Activated CD8-positive, alpha-beta memory T cell treated with anti-CD3 and anti-CD28 coated beads for 48 hours (primary cell): ENCODE measurements at places on chromosomes 3 and 15.

- DNase-seq: no peak
These were observed 542.6 kb downstream of the TUSC7 start for GRCh38 chr3:117252208-117252607.

- DNase-seq: no peak
These were observed 46.6 kb downstream of the APH1B start for GRCh38 chr15:63323798-63324563.

GRCh38 chr3:159263750-159264553 is 462.1 kb downstream of the MFSD1 start:
- DNase-seq: no peak

GRCh38 chr3:169666076-169666375 is 2.5 kb upstream of the MECOM start:
- DNase-seq: no peak

DNA sequence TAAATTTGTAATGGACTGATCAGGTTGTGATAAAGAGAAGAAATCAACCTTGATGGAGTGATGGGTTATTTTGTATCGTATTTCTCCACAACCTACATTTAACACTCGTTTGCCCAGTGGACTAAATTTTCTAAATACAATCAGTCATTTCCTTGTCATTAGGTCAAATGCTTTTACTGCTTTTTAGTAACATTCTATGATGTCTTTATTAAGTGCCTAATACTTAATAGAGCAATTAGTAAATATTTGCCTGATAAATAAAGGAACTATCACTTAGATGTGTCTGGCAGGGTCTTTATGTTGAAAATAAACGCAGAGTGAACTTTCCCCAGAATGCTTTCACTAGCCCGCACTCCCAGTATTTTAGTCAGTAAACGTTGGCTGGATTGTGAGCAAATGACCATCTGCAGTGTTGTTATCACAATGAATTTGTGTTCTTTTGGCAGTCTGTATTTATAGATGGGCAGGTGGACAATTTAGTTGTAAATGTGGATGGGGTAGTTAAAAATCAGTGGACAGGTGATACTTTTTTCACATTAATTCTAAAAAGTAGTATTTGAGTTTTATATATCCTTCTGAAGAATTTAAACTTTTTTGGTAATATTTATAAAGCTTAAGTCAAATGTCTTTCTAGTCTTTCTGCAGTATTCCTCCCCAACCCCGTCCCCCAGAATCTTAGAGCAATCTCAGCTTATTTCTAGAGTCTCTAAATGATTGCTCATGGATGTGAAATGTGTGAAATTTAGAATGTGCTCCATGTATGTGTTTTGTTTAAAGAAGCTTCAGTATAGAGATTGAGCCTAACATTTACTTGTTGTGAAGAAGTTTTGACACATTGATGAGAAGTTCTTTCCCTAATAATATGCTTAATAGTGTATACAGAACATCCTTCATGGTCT is 4.9 kb downstream of the USP3 start:
- DNase-seq: no peak

- DNase-seq: no peak
These were observed 444.8 kb upstream of the GRM7 start for GRCh38 chr3:6416049-6416661.

GRCh38 chr3:109375975-109376374 is 38.6 kb upstream of the DPPA4 start:
- no peak for DNase-seq

GRCh38 chr3:64686446-64686908 is 1.3 kb downstream of the ADAMTS9 start:
- DNase-seq: no peak

GRCh38 chr3:151443583-151443982 is 17.3 kb downstream of the IGSF10 start:
- no peak for DNase-seq

DNA sequence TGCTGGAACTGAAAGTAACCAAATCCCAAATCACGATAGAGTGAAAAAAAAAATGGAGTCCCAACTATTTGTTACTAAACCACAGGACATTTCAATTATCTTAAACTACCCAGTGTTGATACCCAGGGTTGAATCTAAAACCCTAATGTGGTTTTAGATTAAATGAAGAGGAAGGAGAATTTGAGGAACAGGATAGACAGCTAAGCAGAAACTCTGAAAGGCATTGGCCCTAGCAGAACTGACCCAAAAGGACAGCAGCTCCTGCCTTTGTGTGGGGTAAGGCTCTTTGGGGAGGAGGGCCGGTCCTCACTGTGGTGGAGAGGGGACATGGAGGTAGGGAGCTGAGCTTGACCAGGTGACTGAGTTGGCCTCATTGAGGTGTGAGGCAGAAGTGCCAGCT is 30.7 kb upstream of the SNRK start:
- no peak for DNase-seq

DNA sequence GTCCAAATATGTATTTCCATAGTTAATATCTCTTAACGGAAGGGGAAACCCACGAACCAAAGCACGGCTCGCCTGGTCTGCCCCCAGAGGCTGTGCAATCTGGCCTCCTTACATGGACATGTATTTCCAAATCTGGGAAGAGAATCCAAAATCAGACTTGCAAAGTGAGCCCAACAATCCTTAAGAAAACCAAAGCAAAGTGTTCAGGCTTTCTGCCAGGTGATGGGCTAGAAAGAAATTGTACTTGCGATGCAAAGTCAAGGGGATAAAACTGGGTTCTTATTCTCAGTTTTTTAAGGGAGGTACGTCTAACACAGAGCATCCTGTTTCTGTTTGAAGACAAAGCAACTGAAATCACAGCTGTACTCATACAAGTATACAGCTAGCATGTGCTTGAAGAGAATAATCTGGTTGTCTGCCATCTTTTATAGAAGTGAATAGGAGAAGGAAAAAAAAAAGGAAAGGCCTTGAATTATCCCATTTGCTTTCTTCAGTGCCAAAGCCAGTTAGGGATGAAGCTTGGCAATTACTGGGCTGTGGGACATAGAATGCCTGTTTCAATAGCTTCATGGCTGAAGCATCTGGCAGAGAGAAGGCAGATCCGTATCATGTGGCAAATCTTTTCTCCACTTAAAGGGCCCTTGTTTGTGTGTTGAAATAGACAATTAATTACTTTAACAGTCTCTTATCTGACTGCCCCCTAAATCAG is 48.4 kb downstream of the LRIG1 start:
- DNase-seq: no peak

DNA sequence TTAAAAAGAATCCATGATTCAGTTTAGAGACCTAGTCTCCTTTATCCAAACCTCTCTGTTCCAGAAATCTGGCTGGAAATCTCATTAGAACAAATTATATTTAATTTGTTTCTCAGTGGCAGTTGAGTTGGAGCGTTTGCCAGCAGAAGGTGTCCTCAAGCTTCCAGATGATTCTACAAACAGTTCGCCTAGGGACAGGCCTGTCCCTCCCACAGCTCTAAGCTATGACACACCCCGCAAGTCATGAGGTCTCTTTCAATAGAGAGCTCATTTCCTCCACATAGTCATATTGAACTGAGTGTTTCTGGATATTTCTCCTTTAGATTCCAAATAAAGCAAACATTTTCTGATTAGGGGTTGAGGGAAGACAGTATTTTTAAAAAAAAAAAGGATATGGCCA is 230.3 kb downstream of the ATP8B4 start:
- DNase-seq: no peak

DNA sequence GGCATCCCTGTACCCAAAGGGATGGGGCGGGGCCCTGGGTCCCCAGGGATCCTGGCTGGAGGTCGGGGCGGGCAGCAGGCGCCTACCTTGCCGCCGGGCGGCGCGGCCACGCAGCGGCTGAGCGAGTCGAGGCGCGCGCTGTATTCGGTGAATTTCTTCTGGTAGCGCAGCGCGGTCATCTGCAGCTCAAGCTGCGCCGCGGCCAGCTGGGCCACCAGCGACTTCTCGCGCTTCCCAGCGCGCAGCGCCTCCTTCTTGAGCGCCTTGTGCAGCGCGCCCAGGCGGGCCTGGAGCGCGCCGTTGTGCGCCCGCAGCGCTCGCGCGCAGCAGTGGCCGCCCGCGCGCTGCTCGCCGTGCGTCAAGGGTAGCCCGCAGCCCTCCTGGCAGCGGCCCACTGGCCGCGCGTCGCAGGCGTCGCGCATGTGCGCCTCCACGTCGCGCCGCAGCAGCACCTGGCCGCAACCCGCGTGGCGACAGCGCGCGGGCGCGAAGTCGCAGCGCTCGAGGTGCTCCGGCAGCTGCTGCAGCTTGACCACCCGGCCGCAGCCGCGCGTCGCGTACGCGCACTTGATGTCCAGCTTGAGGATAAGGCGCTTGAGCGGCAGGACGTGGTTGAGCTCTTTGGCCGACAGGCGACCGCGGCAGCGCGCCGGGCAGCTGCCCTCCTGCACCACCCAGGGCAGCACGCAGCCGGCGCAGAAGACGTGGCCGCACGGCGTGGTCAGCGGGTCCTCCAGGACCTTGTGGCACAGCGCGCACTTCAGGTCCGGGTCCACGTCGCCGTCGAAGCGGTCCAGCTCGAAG is 522 bp downstream of the PDZRN3 start:
- DNase-seq: no peak

DNA sequence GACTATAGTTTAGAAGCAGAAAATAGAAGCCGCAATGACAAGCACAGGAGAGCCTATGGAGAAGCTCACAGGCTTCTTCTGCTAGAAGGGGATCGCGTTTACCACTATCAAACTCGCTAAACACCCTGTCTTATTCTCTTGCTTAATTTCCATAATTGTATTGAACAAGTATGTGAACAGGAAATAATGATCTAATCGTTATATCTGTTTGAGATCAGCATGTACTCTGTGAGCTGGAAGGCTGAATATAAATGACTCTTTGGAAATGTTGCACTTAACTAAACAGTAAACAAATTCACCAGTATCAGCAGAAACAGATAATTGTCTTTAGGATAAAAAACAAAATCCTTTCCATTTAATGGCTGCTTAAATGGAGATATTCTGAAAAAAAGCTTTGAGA is 15.0 kb downstream of the NEK10 start:
- DNase-seq: no peak

GRCh38 chr3:36381311-36381956 is 1.1 kb downstream of the STAC start:
- DNase-seq: no peak

DNA sequence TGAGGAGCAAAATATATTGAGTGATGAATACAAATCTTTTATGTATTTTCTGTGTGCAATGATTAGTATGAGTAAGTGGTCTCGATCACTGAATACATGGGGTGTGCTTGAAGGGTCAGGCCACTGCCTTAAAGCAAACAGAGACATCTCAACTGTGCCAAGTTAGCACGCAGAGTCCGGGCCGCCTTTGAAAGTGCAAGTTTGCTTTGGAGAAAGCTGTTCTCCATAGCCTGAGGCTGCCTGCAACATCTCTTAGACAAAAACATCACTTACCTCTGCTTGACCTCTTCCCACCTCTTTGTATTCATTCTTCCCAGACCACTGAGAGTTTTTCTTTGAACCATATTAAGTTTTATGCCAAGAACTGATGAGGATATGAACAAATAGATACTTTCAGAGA is 267.0 kb downstream of the ZBTB20 start:
- DNase-seq: no peak

GRCh38 chr3:111936191-111936841 is 42.5 kb upstream of the ABHD10 start:
- DNase-seq: no peak

- DNase-seq: no peak
These were observed 59.8 kb upstream of the MEX3B start for GRCh38 chr15:82105451-82106215.

DNA sequence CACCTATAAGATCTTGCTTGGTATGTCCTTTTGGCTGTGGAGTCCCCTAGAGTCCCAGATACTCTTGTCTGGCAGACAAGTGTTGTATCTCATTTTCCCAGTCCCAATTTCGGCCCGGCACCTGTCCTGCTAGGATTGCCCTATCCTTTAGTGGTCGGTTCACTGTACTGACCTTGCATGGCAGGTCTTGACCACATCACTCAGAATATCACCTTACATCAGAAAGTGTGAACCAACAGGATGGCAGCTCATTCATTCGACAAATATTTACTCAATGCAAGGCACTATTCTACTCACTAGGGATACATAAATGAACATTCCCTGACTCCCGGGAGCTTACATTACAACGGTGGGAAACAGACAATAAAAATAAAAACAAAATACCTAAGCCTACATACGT is 5.7 kb upstream of the CCDC80 start:
- no peak for DNase-seq

- no peak for DNase-seq
These were observed 38.9 kb upstream of the SNTN start for GRCh38 chr3:63613561-63613960.

- no peak for DNase-seq
These were observed 99.8 kb upstream of the STRIT1 start for GRCh38 chr3:155393316-155393715.

DNA sequence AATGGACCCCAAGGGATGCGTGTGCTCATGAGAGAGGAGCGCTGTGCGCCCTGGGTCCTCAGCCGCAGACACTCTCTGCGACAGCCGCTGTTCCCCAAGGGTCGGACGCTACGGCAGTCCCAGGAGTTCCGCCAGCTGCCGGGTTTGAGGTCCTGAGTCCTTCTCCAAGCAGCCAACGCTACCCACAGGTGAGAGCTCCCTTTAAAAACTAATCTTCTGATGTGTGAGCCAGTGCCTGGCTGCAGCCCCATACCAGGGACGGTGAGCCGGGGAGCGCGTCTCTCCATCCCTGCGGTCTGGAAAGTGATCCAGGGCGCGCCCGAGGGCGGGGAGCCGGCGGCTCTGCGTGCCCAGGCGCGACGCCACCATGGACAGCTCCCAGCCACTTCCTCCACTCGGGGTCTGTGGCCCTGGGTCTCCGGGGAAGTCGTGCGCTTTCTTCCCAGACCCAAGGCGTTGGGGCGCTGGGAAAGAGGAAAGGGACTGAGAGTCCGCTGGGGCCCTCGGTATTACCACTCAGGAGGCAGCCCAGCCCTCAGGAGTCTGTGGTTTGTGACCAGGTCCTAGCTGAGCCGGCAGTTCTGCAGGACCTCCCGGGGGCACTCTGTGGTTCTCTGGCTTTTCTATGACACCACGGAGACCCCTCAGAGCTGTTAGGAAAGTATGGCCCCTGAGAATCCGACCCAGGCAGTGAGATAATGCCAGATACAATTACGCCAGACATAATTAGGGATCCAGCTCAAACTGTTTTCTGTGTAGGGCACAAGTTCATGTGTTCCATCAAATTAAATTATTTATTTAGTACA is 1.4 kb downstream of the CEMIP start:
- no peak for DNase-seq

GRCh38 chr15:38128341-38128781 is 124.3 kb upstream of the SPRED1 start:
- no peak for DNase-seq

DNA sequence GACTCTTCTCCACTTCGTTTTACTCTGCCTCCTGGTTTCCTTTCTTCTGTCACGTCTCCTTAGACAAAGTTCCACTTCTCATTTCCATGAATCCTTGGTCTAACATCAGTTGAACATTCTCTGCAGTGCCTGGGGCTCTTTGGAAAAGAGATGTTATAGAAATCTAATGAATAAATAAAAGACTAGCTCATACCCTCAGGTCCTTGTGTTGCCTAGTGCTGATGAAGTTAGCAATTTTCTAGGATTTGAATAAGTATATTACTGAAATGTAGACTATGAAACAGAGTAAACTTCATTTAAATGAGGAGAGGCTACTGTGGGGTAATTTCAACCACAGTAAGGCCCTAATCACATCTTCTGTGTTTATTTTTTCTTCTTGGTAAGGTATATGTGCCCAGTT is 146.9 kb upstream of the CADPS start:
- no peak for DNase-seq
